ENCODE measurements at places on chromosomes 6 and 20. TPM values are rescaled to one million over a fixed set of nuclear protein-coding genes. Genes with fewer than 3 reads are reported as not detected.

SEMG1 gene
- not detected for total RNA-seq

- DNase-seq: no peak
Observed at GRCh38 chr6:18115356-18115755, 7.1 kb downstream of the NHLRC1 start.

ANKRD60 gene
- not detected for total RNA-seq

- DNase-seq: no peak
Observed at GRCh38 chr6:487956-488355, 96.4 kb downstream of the IRF4 start.

LAMA2 gene
- 0.91 TPM for total RNA-seq

- DNase-seq: no peak
Observed at GRCh38 chr6:159170333-159170672, 1.1 kb downstream of the FNDC1 start.

GRCh38 chr6:135261872-135262725 lies 81.0 kb downstream of the MYB start:
- DNase-seq: no peak

APOM gene
- 52.9 TPM for total RNA-seq

DNA sequence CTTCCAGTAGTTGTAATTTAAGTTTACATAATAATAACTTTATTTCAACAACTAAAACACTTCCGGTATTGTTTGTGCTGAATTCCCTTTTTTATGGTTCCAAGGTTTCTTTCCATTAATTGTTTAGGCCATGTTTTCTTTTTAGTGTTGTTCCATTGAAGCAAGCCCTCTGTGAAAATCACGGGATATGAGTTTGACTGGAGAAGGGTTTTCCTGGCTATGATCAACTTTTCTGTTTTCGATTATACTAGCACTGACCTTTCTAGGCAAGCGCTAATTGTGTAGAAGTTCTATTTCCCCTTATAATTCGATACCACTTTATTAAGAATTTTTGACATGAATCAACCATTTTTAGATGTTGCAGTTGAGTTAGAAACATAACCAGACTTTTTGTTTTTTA lies 2.4 kb downstream of the LAMA2 start:
- no peak for DNase-seq

SNAP25 gene
- total RNA-seq: not detected

PI16 gene
- total RNA-seq: not detected

Data from HepG2 (cell line).